Activated CD4-positive, alpha-beta T cell treated with anti-CD3 and anti-CD28 coated beads for 1 hour (primary cell): ENCODE measurements at places on chromosomes 16 and 17.

- no peak for DNase-seq
Measured at GRCh38 chr17:53950207-53950857, 127.6 kb downstream of the KIF2B start.

- DNase-seq = no peak
Measured at GRCh38 chr17:75652934-75653549, 13.9 kb downstream of the RECQL5 start.

GRCh38 chr17:72118335-72119076, 2.3 kb upstream of the SOX9 start:
- DNase-seq = no peak

DNA sequence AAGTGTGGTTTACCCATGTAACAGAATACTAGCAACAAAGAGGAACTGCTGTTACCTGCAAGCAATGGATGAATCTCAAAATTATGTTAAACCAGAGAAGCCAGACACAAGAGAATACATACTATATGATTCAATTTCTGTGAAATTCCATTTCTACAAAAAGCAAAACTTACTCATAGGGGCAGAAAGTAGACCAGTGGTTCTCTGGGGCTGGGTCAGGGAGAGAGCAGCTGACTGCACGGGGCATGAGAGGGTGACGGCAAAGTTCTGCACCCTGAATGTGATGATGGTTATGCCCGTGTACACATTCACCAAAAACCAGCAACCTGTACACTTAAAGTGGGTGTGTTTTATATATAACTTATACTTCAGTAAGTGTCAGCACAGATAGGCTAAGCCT, 3.1 kb downstream of the ZNF843 start:
- DNase-seq = no peak

GRCh38 chr16:397135-397661, at the start of gene NME4:
Gene NME4 (plus strand): TSS chr16:397199. CDS start chr16:397223, 24 bp downstream.
- no peak for DNase-seq

GRCh38 chr17:19482576-19482975, 51.1 kb upstream of the SLC47A1 start:
- DNase-seq = no peak

DNA sequence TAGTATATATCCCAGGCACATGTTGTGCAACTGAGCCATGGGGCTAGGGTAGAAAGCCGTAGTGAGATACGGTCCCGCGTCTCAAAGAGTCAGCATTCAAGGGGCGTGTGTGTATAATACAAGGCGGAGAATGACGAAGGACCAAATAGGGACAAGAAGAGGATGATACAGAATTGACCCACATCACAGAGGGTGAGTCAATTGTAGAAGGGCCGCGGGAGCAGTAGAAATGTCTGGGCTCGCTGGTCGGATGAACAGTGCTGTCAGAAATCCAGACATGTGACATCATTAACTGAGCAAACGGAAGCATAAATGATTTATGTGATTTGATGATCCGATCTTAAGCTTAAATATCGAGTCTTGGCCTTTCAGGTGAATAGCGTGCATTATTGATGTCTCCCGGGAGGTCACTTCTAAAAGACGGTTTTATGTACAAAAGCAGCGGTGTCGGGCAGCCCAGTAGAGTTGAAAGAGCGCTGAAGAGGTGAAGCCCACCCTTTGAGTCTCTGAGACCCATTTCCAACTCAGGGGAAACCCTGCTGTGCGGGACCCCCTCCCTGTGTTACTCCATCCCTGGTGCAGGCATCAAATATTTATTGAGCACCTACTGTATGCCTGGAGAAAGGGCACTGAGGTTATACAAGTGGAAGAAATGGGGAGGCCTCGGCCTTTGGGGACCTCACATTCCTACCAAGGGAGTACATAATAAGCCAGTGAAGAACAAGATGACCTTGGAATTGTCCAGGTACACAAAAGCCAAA, 45.1 kb downstream of the ATP2C2 start:
- no peak for DNase-seq

DNA sequence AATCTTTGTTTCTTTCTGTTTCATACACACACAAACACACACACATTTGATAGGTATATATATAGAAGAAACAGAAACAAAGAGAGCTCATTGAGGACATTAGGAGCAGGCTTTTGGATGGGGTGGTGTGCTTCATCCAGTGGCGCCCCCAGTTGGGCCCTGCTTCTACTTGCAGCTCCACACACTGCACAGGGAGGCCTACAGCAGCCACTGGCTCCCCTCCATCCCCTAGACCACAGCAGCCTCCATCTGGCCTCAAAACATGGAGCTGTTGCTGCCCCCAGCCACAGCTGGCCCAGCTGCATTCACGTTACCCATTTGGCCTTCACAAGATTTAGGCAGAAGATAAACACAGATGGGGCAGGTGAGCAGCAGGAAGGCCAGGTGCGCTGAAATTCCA, 33.1 kb upstream of the NF1 start:
- DNase-seq = no peak

DNA sequence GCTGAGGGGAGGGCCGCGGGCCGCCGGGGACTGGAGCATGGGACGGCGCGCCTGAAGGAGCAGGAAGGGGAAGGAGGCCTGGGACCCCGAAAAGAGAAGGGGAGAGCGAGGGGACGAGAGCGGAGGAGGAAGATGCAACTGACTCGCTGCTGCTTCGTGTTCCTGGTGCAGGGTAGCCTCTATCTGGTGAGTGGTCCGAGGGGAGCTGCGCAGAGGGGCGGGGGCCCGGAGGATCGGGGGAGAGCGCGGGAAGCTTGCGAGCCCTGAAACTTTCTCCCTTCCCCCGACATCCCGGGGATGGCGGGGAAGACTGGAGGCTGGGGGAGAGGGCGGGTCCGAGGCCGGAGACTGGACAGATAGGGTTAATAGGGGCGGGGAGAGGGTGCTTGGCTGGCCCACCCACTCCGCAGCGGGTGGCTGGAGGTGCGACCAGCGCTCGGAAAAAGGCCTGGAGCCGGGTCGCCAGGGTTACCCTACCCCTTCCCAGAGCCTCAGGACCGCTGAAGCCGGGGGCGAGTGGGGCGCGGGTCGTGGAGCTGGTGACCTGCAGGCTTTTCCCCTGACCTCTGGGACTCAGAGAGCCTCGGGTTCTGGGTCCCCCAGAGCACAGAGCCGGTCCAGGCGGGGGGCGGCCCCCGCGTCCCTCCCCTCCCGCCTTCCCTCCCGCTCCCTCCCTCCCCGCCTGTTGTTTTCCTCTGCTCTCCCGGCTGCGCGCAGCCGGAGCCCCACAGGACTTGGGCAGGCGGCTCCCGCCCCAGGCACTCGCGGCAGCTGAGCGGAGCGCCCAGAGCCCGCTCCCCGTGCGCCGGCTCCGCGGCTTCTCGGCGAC, 631 bp downstream of the NXPH3 start:
- no peak for DNase-seq

DNA sequence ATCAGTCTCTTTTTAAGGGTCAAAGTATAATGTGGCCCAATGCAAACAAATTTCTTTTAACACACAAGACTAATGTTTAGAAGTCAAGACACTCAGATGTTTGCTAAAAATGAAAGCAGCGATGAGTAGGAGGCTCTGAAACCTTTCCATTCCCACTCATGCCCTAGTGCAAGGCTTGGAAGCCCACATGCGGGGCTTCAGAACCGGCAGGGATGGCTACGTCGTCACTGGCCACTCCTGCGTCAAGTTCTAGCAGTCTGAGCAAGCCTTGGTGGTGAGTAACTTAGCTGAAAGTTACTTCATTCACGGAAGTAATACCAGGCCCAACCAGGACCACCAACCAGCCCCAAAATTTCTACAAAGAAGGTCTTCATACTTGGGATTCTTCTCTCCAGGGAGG, 14.8 kb upstream of the TMED6 start:
- DNase-seq = no peak

DNA sequence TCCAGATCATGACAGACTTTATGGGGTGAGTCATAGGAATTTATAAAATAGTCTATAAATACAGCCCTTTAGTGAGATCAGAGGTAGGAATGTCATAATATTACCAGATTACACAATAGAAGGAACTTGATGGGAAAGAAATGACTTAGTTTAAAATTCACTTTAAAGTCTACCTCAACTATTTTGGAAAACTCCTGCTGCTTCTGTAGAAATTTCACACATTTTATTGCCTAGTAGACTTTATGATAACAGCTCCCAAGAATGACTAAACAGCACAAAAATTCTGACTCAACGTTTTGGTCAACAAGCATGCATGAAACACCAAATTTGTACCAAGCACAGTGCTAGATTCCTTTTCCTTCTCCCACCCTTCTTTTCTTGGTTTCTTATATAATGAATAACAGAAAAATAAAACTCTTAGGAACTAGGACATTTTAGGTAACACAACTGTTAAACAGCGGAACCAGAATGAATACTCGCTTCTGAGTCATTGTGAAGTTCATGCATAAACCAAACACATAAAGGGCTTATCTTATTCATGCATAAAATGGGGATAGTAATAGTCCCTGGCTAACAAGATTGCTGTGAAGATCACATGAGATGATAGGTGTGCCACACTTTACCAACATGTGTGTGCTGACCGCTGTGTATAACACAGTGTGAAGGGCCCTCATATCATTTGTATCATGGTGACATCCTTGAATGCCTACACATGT, 243.9 kb downstream of the CDH8 start:
- DNase-seq = no peak

DNA sequence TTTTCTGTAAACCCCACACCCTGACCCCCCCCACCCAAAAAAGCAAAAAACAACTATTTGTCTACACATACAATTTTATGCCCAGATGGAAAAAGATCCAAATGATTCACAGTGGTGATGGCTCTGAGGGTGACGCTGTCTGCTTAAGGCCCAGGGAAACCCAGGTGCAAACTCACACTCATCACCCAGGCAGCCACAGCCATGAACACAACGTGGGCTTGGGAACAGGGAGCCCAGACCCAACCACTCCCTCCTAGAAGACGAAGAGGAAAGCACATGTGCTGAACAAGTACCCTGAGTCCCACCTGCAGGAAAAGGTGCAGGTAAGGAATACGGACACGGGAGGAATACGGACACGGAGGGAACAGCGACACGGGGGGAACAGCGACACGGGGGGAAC, 5.4 kb downstream of the HBQ1 start:
- no peak for DNase-seq

DNA sequence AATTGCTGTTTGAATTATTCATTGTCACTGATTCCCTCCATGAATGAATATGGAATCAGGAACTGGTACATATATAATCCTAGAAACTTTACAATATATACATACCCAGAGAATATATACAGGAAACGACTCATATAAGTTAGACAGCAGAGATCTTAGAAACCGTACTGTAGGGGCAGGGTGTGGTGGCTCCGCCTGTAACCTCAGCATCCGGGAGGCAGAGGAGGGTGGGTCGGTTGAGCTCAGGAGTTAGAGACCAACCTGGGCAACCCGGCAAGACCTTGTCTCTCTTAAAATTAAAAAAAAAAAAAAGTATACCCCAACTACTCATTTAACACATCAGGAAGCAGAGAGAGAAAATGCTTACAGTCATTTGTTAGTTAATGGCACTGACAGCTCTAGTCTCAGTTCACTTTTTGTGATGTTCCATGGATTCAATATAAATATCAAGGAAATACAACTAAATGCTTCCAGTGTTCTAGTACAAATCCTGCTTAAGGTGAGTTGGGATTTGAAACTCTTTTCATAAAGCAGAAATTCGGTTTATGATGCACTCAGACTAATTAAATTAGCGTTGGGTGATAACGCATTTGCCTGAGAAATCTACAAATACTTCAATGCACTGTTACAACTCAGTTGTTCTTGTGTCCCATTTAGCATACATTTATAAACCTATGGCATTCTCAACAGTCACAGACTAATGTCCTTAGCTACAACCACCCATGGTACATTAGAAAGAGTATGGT, 5.6 kb downstream of the GLG1 start:
- DNase-seq = peak; percentile 51
